H54 (cell line): ENCODE measurements at places on chromosomes 13 and 19.

DNA sequence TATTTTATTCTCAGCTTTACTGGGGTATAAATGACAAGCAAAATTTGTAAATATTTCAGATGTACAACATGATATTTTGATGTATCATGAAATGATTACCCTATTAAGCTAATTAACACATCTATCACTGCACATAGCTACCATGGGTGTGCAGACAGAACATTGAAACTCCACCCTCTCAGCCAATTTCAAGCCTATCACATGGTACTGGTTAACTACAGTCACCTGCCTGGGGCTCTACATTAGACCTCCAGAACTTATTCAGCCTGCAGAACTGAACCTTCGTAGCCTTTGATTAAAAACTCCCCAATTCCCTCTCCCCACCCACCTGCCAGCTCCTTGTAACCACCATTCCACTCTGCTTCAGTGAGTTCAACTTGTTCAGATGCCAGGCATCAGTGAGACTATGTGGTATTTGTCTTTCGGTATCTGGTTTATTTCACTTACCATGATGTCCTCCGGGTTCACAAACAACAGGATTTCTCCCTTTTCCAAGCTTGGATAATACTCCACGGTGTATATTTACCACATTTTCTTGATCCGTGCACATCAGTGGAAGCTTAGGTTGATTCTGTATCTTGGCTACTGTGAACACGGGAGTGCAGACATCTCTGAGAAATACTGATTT is 19.2 kb downstream of the RAB20 start:
- no peak for DNase-seq

GRCh38 chr19:33376941-33377557 is 3.5 kb downstream of the CEBPG start:
- no peak for DNase-seq

DNA sequence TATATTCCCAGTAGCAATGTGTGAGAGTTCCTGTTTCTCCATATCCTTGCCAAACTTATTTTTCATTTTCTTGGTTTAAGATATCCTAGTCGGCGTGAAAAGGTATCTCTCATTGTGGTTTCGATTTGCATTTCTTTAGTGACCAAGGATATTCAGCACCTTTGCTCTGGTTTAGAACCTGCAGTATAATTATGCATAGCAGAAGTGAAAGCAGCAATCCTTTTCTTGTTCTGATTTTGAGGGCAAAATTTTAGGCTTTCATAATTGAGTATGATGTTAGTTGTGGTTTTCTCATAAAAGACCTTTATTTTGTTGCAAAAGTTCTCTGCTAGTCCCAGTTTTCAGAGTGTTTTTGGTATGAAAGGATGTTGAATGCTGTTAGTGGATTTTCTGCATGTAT is 491.0 kb downstream of the FGF9 start:
- no peak for DNase-seq

DNA sequence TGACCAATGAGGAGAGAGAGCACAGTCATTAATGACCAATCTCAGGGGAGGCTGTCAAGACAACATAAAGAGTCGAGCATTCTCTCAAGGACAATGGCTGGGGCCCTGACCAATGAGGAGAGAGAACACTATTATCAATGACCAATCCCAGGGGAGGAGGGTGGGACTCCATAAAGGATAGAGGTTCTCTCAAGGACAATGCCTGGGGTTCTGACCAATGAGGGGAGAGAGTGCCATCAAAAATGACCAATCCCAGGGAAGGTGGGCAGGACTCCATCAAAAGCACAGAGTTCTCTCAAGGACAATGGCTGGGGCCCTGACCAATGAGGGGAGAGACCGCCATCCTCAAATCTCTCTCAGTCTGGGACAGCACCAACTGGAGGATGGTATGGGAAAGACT is 3.3 kb upstream of the KLK11 start:
- DNase-seq = no peak

DNA sequence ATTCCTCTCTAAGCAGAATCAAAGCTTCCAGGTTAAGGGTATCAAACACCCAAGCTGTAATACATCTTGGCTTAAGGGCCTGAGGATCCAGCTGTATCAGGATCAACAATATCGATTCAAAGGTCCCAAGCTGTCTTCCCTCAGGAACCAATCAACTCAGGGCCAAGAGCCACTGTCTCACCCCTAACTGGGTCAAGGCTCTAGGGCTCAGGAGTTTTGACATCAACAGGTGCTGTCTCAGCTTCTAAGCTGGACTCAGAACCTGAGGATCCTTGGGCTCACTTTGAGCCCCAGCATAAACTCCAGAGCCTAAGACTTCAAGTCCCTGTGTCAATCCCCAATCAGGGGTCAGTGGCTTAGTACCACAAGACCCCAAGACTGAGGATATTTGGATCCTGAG is 917 bp downstream of the FBXW9 start:
- no peak for DNase-seq

- DNase-seq = no peak
Measured at GRCh38 chr19:41265395-41266153, 1.4 kb downstream of the HNRNPUL1 start.

DNA sequence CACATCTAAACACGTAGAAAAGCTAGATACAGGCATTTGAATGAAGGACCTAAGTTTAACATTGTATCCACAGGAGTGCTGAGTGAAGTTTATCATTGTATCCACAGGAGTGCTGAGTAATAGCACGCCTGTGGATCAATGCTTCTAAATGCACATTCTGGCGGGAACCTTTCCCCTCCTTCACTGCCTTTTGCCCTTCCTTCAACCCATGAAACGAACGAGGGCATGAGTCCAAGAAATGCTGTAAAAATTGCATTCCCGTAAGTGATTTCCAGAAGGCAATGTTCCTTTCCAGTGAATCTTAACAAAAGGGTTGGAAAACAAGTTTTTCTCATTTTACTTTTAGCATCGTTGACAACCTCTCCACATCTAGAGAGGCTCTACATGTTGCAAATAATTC is 88.1 kb downstream of the ZDHHC20 start:
- no peak for DNase-seq

GRCh38 chr13:81138353-81138980 is 797.5 kb upstream of the SPRY2 start:
- DNase-seq = no peak

DNA sequence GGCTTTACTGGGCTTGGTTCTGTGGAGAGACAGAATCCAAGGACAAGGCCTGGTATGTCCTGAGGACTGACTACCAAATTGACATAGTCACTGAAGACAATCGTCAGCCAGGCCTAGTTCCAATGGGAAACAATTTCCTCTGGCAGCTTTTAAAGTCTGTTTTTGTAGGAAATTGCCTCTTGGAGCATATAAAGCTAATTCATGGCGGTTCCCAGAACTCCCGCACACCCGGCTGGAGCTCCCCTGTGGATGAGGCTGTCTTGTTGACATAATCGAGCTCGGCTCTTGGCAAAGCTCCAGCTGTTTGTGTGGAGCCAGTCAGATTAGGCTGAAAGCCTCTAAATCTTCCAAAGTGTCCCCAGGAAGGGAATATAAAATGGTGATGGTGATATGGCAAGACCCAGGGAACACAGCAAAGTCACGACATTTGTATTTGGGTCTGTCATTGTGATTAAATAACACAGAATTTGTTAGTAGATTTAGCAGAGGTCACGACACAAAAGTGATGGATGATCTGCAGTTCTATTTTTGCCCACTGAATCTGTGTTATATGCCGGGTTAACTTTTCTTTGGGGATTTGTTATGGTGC is 395.0 kb downstream of the PCDH9 start:
- DNase-seq = no peak

GRCh38 chr19:45900738-45901431 is 1.5 kb downstream of the MYPOP start:
- no peak for DNase-seq

DNA sequence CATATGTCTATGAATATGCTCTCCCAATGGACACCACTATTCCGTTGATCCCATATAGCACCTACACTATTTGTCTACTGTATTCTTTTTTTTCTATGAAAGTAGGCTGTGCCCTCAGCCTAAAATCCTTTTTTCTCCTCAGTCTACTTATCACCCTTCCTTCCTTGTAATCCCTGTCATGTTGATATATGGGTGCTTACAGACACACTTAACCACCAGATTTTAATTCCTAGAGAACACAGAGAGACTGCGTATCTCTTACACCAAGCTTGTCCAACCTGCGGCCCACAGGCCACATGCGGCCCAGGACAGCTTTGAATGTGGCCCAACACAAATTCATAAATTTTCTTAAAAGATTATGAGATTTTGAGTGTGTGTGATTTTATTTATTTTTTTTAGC is 101.1 kb downstream of the ZAR1L start:
- DNase-seq = no peak

- DNase-seq = no peak
Measured at GRCh38 chr13:78376033-78376432, 227.3 kb downstream of the POU4F1 start.

DNA sequence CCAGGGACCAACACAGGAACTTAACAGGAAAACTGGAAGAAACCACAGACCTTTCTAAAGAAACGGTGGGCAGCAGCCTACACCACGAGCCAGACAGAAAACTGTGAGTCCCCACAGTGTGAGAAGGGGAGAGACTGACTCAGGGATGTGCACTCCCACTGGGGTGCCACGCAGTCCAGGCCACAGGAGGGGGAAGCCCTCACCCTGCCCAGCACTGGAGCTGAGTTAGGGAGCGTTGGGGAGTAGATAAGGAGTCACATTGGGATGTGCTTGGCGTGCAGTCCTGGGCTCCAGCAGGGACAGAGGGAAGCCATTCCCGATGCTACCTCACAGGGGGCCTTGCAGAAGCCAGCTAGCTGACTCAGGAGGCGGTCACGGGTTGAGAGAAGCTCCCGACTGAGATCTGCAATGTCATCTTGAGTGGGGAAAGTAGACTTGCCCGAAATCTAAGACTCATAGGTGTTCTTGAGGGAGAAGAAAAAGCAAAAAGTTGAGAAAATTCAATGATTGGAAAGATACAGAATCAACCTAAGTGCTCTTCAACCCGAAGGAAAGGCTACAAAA is 17.3 kb downstream of the SIGLEC8 start:
- DNase-seq = no peak

DNA sequence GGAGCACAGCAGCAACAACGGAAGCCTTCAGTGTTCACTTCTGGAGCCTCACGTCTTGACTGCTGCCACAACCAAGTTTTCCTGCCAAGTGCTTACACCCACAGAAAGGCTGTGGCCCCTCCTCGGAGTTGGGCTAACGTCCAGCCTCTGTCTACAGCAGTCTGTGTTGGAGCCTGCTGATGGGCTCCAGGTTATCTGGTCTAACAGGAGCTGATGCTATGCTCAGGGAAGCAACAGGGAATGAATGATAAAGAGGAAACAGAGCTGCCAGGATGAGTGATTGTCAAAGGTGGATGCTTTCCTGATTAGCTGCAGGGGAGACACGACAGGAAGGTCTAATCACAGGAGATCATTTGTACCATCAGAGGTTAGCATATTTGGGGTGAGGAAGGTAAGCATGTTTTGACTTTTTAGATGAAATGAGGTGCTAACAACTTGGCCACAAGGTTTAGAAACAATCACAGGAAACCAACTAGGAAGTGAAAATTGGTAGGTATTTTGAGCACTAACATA is 53.8 kb upstream of the RCBTB2 start:
- no peak for DNase-seq

DNA sequence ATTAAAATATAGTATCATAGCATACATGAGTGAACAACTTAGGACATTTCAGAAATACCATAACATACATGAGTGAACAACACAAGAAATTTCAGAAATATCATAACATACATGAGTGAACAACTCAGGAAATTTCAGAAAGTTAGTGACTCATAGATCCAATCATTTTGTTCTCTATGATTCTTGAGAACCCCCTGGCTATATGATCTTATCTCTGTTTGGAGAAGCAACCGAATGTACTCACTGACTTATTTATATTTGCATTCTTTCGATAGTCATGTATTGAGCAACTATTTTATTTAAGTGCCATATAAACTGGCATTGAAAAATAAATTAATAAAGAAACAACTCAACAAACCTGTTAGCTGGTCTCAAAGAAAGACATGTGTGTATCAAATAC is 251.1 kb downstream of the EFNB2 start:
- DNase-seq = no peak

- DNase-seq = no peak
Measured at GRCh38 chr13:31350560-31350959, 150.8 kb downstream of the B3GLCT start.

DNA sequence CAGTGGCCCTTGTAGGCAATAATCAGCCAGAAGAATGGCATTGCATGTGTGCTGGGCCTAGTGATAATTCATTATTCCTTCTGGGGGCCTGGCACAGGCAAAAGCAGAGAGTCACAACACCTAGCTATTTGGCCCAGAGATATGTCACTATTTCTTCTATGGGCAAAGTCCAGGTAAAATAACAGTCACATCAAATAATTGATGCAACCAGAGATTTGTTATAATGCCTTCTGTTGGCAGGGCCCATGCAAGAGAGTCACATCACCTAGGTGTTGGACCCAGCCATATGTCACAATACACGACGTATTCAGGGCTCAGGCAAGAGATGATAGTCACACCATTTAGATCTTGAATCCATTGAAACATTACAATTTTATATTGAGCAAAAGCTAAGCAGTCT is 66.1 kb downstream of the ZNF726 start:
- no peak for DNase-seq

- DNase-seq = no peak
Measured at GRCh38 chr13:21050288-21051197, 10.8 kb downstream of the LATS2 start.
